ENCODE measurements at places on chromosomes 6 and 20. TPM values are rescaled to one million over a fixed set of nuclear protein-coding genes. Genes with fewer than 3 reads are reported as not detected.

The ZSWIM3 gene
- total RNA-seq, result 8.1 TPM

The TPBG gene
- total RNA-seq, result 20.0 TPM

The C6orf141 gene
- total RNA-seq, result not detected

GRCh38 chr20:32621071-32621890 lies 36.1 kb upstream of the NOL4L start:
- DNase-seq, result no peak

DNA sequence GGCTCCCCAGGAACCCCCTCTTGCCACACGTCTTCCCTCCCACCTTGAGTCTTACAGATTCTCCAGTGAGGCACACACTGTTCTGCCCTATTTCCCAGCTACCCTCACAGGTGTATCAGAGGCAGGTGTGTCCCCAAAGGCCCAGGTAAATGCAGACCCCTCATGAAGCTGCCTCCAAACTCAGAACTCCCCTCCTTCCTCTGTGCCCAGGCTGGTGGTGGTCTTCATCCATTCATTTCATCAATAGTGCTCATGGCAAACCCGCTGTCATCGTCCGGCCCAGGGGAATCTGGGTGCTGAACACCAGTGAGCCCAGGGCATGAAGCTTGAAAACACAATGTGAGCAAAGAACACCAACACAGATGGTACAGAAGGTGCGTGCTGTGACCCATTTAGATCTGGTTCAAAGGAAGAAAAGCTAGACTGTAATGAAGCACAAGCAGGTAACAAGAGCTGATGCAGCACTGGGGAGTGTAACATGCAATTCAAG lies 213.1 kb downstream of the SYNDIG1 start:
- no peak for DNase-seq

- peak; percentile 29 for DNase-seq
Measured at GRCh38 chr6:165845493-165845892, 182.5 kb upstream of the PDE10A start.

- DNase-seq, result peak; percentile 4
Measured at GRCh38 chr6:90610751-90611542, 24.1 kb upstream of the MAP3K7 start.

GRCh38 chr6:2725364-2725988 lies 25.2 kb downstream of the MYLK4 start:
- DNase-seq, result no peak

- DNase-seq, result no peak
Measured at GRCh38 chr20:9180481-9181257, 111.8 kb downstream of the PLCB4 start.

- DNase-seq, result no peak
Measured at GRCh38 chr6:135182071-135183001, 1.2 kb downstream of the MYB start.

- DNase-seq, result no peak
Measured at GRCh38 chr6:14079971-14080370, 37.6 kb upstream of the CD83 start.

GRCh38 chr6:162726947-162727321 lies 632 bp downstream of the PRKN start:
- no peak for DNase-seq

GRCh38 chr20:24816431-24816830 lies 132.6 kb upstream of the CST7 start:
- DNase-seq, result no peak

Measured in IMR-90 (cell line).